Activated naive CD8-positive, alpha-beta T cell treated with anti-CD3 and anti-CD28 coated beads, Interleukin-2, amount 10 ng/mL, durations not matched to agents 7 days and 5 days (primary cell): ENCODE measurements at places on chromosomes 6 and 20. TPM values are rescaled to one million over a fixed set of nuclear protein-coding genes. Genes with fewer than 3 reads are reported as not detected.

GRCh38 chr20:10042086-10042485 is 7.3 kb downstream of the ANKEF1 start:
- H3K27ac ChIP-seq: peak overlapping the region; percentile 69
- no peaks in the 10 kb centered on the region for H3K27me3 ChIP-seq
- H3K36me3 ChIP-seq: peaks cover 26% of the 10 kb centered on the region
- H3K4me1 ChIP-seq: peaks cover 15% of the 10 kb centered on the region

DNA sequence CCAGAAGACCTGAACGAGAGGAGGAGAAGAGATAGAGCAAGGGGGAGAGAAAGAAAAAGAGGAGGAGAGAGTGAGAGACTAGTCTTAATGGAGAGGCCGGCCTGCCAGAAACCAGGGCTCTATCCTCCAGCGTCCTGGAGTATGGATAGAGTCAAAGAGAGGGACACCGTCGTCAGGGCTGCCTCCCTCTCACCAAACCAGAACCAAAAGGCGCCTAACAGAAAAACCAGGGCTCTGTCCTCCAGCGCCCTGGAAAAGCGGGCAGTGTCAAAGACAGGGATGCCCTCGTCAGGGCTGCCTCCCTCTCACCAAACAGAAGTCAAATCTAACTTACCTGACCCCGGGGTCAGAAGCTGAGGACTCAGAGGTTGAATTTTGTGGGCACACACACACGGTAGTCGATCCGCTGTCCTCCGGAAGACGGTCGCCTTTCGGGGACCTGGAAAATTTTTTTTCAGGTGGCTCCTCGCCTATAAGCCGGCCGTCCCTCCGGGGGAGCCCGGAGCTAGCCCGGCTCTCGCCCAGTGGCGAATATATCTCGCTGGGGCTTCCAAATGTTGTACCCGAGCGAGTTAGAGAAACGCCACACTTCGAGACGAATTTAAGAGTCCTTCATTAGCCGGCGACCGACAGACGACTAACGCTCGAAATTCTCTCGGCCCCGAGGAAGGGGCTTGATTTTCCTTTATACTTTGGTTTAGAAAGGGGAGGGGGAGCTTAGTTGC is 148.2 kb downstream of the TRIM27 start:
- no peak for DNase-seq
- peaks cover 8% of the 10 kb centered on the region for H3K36me3 ChIP-seq
- peak overlapping the region; percentile 73 for H3K27ac ChIP-seq
- H3K4me1 ChIP-seq: peaks cover 12% of the 10 kb centered on the region
- H3K4me3 ChIP-seq: peak overlapping the region; percentile 44

DNA sequence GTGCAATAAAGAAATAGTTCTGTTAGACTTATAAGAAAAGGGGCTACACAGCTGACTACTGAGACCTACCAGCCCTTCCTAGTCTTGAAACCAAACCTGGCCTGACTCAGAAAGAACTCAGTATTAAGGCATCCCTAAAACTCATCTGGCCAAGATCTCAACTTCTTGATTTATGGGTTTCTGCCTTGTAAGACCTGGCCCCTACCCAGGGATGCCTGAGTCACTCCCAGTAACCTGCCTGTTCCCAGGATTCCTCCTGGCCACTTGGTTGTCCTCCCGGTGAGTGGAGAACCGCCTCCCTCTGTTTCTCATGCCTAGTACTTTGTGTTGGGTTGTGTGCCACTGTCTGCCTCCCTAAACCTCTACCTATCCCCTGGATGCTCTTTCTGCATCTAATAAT is 189.4 kb upstream of the PREP start:
- H3K4me3 ChIP-seq: no peak overlapping the region
- H3K36me3 ChIP-seq: peaks cover 5% of the 10 kb centered on the region
- H3K27me3 ChIP-seq: peaks cover 6% of the 10 kb centered on the region

DNA sequence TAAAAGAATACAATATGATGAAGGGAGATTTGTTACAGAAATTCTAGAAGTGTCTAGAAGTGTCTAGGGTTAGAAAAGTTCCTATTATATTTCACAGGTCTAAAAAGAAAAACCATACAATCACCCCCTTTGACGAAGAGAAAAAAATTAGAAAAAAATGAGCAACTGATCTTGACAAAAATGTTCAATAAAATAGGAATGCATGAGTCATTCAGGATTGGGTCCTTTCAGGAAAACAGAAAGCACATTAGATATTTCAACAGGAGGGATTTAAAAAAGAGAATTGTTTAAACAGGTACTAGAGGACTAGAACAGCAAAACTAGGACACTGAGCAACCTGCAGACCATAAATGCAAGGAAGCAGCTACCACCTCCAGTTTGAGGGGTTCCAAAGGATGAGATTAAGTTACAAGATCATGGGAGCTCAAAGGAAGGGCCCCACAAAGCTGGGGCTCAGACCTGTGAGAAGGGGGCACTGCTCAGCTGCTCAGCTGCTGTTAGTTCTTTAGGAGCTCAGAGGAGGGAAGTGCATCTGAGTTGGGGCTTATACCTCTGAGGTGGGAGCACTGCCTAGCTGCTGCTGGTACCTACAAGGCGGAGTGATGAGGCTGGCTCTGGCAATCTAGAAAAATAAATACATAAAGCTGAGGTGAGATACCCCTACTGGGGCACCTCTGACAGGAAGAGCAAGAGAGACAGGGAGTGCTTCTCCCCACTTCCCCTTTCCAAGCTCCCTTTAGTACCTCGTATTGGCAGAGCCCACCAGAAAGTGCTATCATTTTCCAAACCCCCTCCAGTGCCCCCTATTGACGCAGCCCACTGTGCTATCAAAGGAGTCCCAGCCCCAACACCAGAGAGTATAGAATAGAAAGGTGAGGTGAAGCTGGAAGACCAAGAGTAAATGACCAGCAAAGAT is 27.1 kb upstream of the BEND6 start:
- peaks cover 22% of the 10 kb centered on the region for H3K27me3 ChIP-seq
- H3K36me3 ChIP-seq: no peaks in the 10 kb centered on the region
- no peak overlapping the region for H3K4me3 ChIP-seq
- DNase-seq: no peak

DNA sequence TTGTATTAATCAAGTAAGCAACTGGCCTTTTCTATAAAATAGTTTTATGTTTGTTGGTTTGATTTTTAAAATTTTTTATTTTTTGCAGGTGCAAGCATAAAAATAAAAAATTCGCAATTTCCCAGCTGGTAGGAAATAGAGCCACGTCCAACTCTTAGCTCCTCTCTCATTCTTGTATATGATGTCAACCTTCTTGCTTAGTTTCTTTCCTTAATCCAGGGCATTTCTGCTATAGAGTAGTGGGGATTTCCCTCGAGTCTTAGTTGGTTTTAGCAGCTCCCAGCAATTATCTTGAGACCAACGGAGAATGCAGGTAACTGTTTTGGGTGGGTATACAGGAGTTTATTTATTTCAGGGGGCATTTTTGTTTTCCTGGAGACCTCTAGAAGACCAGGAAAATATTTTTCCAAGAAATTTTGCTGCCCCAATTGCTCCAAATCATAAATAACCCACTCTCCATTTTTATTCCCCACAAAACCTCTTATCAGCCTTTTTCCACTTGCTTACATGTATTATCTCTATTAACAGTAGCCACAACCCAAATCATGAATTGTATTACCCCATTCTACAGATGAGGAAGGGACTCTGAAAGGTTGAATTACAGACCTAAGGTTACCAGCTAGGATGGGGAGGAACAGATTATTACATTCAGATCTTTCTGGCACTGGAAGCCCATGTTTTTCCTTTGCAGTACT is 18.4 kb downstream of the PHACTR2 start:
- H3K27ac ChIP-seq: no peak overlapping the region
- no peak overlapping the region for H3K4me3 ChIP-seq
- peaks cover 1% of the 10 kb centered on the region for H3K4me1 ChIP-seq
- DNase-seq: no peak
- H3K36me3 ChIP-seq: no peaks in the 10 kb centered on the region
- peaks cover 3% of the 10 kb centered on the region for H3K27me3 ChIP-seq

DNA sequence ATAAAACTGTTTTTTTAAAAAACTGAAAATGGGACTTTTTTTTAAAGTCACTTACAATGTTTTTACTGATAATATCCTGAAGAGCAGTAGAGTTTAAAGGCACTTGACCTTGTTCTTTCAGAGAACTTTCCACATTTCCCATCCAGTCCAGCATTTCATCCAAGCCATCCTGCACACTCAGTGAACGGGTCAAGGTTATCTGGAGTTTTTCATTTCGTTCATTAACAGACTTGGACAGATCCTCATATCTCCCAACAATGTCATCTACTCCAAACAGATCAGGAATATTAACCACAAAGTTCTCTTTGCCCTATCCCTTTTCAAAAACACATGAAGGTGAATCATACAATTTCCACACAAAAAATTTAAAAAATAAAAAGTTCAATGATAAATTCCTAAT is 69.1 kb downstream of the DST start:
- no peak overlapping the region for H3K27ac ChIP-seq
- DNase-seq: no peak
- no peak overlapping the region for H3K4me3 ChIP-seq
- H3K36me3 ChIP-seq: no peaks in the 10 kb centered on the region
- no peaks in the 10 kb centered on the region for H3K4me1 ChIP-seq

DNA sequence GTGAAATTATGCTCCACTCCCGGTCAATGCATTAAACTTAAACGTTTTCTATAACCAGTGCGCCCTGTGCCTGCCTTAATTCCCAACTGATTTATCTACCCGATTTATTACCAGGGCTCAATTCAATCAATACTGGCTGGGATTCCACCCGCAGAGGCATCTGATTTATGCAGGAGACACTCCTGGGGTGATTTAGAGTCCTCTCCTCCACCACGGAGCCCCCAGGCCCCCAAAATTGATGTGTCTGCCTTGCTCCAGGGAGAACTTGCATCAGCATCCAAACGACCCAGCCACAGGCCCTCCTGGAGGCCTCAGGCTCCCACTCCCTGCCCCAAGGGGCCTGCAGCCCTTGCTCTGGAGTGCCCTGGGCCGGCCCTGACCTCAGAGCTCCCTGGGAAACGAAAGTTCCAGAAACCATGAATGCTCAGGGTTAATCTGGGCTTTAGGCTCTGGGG is 29.5 kb downstream of the ANKRD60 start:
- peaks cover 5% of the 10 kb centered on the region for H3K27me3 ChIP-seq
- H3K36me3 ChIP-seq: no peaks in the 10 kb centered on the region
- no peaks in the 10 kb centered on the region for H3K4me1 ChIP-seq
- DNase-seq: no peak

The PREX1 gene
- total RNA-seq: 142 TPM

DNA sequence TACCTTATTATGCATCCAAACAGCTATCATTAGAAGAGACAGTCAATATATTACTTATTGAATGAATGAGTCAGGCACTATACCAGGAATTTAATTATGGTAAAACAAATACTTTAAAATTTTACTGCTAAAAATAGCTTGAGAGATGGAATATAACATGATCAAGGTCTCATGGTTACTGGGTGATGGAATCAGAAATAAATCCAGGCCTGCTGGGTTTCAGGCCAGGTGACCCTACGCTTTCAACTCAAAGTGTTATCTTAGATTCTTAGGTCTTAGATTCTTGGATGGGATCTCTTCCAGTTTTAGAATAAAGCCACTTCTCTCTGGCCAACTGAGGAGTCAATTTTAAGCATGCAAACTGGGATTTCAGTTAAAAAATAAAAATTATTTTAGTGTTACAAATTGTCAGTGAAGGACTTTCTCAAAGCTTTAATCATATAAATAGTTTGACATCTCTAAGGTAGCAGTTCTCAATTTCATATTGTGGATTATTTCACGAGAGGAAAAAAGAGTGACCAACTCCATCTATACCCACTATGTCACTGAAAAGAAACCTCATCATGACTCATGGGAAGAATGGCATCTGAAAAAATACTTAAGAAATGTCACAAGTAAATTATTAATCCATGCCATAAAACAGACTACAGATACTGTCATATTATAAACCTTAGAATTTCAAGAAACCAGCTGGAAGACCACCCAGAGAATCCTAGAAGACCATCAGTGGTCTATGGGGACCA is 283.4 kb upstream of the RUNX2 start:
- no peak for DNase-seq
- no peak overlapping the region for H3K27ac ChIP-seq
- H3K27me3 ChIP-seq: no peaks in the 10 kb centered on the region
- peaks cover 12% of the 10 kb centered on the region for H3K36me3 ChIP-seq
- H3K4me1 ChIP-seq: peaks cover 16% of the 10 kb centered on the region

The SNX5 gene
- 131 TPM for total RNA-seq

- H3K36me3 ChIP-seq: peaks cover 16% of the 10 kb centered on the region
- H3K27ac ChIP-seq: no peak overlapping the region
- no peaks in the 10 kb centered on the region for H3K27me3 ChIP-seq
- DNase-seq: no peak
- no peak overlapping the region for H3K4me3 ChIP-seq
Measured at GRCh38 chr20:18310051-18310450, 21.7 kb downstream of the ZNF133 start.

DNA sequence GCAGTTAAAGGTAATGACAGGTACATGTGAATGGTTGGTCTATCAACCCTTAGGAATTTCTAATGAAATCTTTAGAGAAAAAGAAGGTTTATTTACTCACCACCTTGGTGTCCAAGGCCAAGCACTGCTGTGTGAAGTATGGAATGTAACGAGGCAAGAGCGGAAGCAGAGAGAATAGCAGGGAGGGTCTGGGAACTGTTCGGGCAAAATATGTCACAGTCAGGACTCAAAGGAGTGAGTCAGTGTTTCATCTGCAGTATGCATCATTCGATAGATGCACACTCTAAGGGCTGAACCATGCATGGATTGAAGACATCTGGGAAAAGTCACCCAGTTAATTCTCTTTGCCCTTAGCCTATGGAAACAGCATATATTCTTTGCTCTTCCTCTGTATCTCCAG is 33.2 kb downstream of the ADGRF5 start:
- H3K27me3 ChIP-seq: peaks cover 9% of the 10 kb centered on the region
- no peak overlapping the region for H3K4me3 ChIP-seq
- H3K27ac ChIP-seq: no peak overlapping the region
- H3K36me3 ChIP-seq: no peaks in the 10 kb centered on the region
- no peaks in the 10 kb centered on the region for H3K4me1 ChIP-seq

GRCh38 chr6:136063096-136063495 is 187.0 kb downstream of the MTFR2 start:
- H3K4me1 ChIP-seq: no peaks in the 10 kb centered on the region
- H3K36me3 ChIP-seq: no peaks in the 10 kb centered on the region
- peaks cover 26% of the 10 kb centered on the region for H3K27me3 ChIP-seq
- DNase-seq: no peak
- H3K4me3 ChIP-seq: no peak overlapping the region
- H3K27ac ChIP-seq: no peak overlapping the region

DNA sequence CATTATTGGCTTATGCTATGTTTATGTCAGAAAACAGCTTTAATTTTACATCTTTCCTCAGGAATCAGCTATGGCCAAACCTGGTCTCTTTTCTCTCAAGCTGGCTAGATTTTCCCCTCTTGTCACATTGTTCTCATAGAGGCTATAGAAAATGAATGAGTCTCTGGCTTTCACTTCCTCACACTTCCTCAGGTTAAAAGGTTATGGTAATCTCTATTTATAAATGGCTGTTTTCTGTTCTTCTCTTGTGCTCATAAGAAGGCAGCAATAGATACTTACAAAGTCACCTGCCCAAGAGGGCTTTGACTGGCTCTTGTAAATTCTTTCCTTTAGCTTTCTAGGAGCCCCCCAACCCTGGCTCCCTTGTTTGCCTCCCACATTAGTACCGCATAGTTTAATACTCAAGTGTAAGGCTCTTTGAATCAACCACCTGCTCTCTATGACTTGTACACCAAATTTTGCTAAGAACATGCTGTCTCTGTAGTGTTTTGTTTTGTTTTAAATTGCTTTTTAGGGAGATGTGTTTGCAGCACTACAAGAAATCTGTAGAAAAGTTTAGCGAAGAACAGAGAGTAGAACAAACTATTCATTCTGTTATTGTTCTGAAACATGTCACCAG is 897.4 kb upstream of the CITED2 start:
- no peaks in the 10 kb centered on the region for H3K36me3 ChIP-seq
- peaks cover 4% of the 10 kb centered on the region for H3K27me3 ChIP-seq
- DNase-seq: no peak
- H3K27ac ChIP-seq: no peak overlapping the region
- H3K4me3 ChIP-seq: no peak overlapping the region

The FNDC11 gene
- 0.55 TPM for total RNA-seq
